ENCODE measurements at places on chromosomes 11 and 22. TPM values are rescaled to one million over a fixed set of nuclear protein-coding genes. Genes with fewer than 3 reads are reported as not detected.

LRRC56 gene
- total RNA-seq, result 0.89 TPM

SLC22A12 gene
- not detected for total RNA-seq

GPHA2 gene
- total RNA-seq, result not detected

MS4A12 gene
- total RNA-seq, result not detected

PARVG gene
- total RNA-seq, result not detected

NF2 gene
- 109 TPM for total RNA-seq

E2F8 gene
- 0.92 TPM for total RNA-seq

GRAMD1B gene
- total RNA-seq, result 10.1 TPM

ALX4 gene
- total RNA-seq, result not detected

LINC01488 gene
- total RNA-seq, result not detected

SLC22A25 gene
- not detected for total RNA-seq

TUBA8 gene
- not detected for total RNA-seq

OR5AN1 gene
- total RNA-seq, result not detected

APOL3 gene
- 9.7 TPM for total RNA-seq

PANX3 gene
- total RNA-seq, result not detected

GDPD4 gene
- total RNA-seq, result 0.69 TPM

OSBPL5 gene
- total RNA-seq, result 26.4 TPM

DEUP1 gene
- not detected for total RNA-seq

GRM5 gene
- total RNA-seq, result 0.05 TPM

ADAMTS15 gene
- total RNA-seq, result 1.8 TPM

PHF21B gene
- total RNA-seq, result not detected

TMEM225 gene
- not detected for total RNA-seq

MAP6 gene
- total RNA-seq, result 0.59 TPM

JRKL gene
- total RNA-seq, result 17.8 TPM

C1QTNF5 gene
- 18.4 TPM for total RNA-seq
